CMK (cell line): ENCODE measurements at places on chromosomes 7 and 10.

DNA sequence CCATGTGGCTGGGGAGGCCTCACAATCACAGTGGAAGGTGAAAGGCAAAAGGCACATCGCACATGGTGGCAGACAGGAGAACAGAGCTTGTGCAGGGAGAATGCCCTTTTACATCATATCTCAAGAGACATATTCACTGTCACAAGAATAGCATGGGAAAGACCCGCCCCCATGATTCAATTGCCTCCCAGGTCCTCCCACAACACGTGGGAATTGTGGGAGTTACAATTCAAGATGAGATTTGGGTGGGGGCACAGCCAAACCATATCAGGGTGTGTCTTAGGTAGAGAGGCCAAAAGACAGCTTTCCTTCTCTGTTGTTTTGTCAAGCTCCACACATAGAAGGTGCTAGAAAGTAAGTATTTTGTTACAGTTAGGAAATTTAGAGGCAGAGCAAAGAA is 20.8 kb upstream of the SLC26A5 start:
- DNase-seq = no peak

DNA sequence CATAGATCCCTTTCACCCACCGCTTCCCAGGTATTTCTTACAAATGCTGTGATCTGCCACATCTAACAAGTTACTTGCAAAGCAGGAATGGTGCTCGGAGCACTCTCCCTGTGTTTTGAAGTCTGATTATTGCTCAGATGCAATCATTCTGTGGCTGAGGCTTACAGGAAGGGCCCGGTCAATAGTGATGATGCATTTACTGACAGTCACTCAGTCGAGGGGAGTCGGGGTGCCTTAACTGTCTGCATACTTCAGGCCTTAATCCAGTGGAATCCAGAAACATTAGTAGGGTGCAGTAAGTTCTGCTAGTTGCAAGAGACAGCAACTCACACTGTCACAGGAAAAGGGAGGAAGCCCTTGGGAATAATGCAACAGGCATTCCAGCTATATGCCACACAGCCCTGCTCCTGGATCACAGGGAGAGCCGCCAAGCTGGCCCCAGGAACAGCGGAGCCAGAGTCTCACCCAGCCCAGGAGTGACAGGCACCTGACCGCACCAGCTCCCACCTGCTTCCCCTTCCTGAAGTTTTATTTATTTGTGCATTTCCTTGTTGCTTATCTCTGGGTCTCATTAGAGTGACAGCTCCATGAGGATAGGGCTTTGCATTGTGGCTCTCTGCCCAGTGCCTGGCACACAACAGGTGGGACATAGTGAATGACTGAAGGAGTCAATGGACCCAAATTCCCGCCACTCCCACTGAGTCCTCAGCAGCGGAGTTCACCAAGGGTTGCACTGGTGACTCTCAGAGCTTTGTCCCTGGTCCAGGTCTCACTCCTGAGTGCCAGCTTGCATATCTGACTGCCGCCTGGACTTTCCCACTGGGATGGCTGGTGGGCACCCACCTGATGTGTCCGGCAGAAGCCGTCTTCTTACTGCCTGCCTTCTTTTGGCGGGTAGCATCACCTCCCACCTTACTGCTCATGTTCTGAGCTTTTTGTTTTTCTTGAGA is 212.5 kb upstream of the SH2B2 start:
- DNase-seq = no peak

DNA sequence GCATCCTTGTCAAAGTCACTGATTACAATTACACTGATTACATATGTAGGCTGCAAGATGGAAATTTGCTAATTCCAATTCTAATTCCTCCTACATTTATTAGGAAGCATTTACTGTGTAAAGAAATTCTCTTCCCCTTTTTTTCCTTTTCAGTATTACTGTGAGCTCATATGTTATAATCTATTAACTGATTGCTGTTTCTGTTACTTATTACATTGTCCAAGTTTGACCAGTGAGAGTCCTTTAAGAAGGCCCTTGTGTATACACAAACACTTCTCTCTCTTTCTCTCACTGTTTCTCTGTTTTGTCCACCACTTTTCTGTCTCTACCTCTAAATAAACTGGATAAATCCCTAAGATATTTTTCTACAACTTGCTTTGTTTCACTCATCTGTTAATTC is 31.5 kb downstream of the PHF14 start:
- no peak for DNase-seq

DNA sequence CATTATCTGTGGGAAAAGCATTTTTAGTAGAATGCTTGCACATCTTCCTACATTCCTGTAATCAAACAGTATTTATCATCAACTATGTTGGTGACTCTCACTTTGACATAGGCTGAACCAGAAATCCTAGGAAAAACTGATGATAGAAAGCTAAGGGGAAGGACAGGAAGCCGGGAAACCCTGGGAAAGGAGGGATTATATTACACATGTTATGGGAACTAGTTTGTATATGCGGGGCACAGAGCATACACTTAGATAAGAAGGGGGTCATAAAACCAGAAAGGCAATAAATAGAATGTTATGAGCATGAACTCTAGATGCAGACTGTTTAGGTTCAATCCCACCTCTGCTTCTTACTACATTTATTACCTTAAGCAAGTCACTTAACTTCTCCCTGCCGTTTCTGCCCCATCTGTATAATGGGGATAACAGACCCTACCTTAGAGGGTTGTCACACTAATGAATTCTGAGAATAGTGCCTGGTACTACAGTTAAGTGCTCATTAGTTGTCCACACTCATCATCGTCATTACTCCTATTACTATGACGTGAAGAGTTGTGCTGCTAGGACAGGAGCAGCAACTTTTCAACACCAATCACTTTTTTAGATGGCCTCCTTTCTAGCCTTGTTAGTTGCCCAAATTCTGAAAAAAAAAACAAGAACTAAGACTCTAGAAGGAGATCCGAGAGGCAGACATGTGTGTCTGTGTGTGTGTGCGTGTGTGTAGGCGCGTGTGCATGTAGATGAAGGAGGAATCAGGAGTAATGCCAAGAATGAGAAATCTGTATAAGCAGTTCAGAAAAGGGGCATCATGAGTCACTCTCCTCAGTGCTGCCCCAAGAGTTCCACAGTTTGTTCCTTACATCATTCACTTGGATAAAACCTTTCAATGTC is 52.2 kb downstream of the KMT2C start:
- DNase-seq = no peak

DNA sequence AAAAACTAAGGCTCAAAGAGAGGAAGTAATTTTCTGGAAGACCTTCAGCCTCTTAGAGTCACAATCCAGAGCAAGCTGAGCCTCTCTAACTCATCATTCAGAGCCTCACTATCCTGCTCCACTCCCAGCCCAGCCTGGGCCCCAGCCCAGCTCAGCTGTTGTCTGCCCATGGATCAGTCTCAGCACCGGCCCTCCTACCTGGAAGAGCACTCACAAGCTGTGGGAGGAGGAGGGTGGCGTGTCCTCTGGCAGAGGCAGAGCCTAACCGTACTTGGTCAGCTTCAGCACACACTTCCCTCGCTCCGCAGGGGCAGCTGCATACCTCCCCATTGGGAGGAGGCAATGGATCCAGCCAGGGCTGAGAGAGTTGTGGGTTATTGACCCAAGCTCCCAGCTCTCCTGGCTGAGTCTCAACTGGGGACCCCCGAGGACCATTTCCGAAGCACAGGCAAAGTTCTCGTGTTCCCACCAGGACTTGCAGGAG is 66.7 kb upstream of the GPR26 start:
- no peak for DNase-seq

DNA sequence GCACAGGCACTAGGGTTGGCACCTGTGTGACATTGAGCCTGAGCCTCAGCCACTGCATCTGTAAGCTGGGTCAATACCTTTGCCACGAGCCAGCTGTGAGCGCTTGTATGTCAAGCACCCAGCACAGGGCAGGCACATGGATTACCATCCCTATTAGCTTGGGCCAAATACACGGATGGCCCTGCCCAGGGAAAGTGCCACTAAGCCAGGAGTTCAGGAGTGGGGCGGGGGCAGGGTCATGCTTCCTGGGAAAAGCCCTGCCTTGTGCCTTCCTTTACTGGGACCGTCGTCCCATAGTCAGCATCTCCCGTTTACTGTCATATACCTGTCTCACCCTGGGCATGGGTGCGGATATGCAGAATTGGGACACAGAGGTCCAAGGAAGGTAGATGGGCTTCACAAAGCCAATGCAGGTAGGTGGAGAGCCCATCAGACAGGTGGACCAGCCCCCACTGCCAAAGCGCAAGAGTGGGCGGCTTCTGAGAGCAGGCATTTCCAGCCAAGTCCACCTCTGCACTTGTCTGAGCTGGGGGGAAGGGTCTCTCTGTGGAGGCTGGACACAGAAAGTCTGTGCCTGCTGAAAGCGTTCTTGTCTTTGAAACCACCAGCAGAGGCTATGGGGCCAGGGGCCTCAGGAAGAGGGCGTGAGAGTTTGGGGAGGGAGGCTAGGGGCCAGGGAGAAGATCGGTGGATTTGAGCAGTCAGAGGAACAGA is 72.6 kb downstream of the VWA2 start:
- no peak for DNase-seq
